ENCODE measurements at places on chromosomes 7 and 10. TPM values are rescaled to one million over a fixed set of nuclear protein-coding genes. Genes with fewer than 3 reads are reported as not detected.

Gene HTR7
- total RNA-seq = 0.62 TPM

Gene DNAJC12
- 2.3 TPM for total RNA-seq

Gene HOXA1
- total RNA-seq = 0.36 TPM

Gene WNT8B
- total RNA-seq = not detected

Gene SPAG6
- total RNA-seq = 0.28 TPM

Gene WNT16
- total RNA-seq = not detected

Gene SFRP4
- not detected for total RNA-seq

Gene PNLIPRP1
- total RNA-seq = not detected

Gene ACSM6
- total RNA-seq = not detected

Gene SLC18A3
- not detected for total RNA-seq

Gene ANKRD7
- total RNA-seq = not detected

Gene PLEKHS1
- 0.12 TPM for total RNA-seq

Measured in natural killer cell treated with Interleukin-12 subunit alpha and Interleukin-12 subunit beta and Interleukin-15 and Interleukin-18, amount 100 ng/mL, for 72 hours (primary cell).